ENCODE measurements at places on chromosomes 7 and 10.

- H3K27me3 ChIP-seq, result no peaks in the 10 kb centered on the region
- no peak overlapping the region for H3K27ac ChIP-seq
- H3K36me3 ChIP-seq, result no peaks in the 10 kb centered on the region
- no peaks in the 10 kb centered on the region for H3K4me1 ChIP-seq
- no peak overlapping the region for H3K4me3 ChIP-seq
These were observed 114.0 kb downstream of the PARP12 start for GRCh38 chr7:139948587-139949335.

DNA sequence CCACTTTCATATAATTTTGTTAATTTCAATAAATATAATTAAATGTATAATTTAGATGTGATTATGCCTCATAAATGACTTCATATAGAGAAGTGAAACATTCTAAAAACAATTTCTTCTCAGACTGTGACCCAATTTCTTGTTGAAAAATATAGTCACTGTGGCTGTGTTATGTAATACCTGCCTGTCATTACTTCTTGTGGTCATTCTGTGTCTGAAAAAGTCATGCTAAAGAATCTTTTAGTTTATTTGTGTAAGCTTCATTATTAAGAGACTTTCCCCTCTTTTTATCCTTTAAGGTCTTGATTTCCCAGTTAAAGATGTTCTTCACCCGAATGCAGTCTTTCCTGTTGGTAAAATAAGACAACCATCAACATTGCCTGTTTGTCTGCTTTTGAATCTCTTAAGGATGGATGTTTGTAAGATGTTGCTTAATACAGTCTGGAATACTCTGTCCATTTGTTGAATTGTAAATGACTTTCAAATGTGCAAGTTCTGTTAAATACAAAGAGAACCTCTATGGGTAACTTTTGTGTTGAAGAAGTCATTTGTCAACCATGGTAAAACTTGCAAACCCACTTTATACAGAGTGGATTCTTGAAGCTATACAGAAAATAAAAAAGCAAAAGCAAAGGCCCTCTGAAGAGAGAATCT lies 16.0 kb downstream of the KAT6B start:
- H3K27me3 ChIP-seq, result no peaks in the 10 kb centered on the region
- no peak overlapping the region for H3K27ac ChIP-seq
- no peak overlapping the region for H3K4me3 ChIP-seq
- no peaks in the 10 kb centered on the region for H3K4me1 ChIP-seq
- no peak for DNase-seq

- H3K36me3 ChIP-seq, result no peaks in the 10 kb centered on the region
- no peak overlapping the region for H3K4me3 ChIP-seq
- H3K27ac ChIP-seq, result no peak overlapping the region
These were observed 206.8 kb downstream of the KLF6 start for GRCh38 chr10:3578159-3578558.

DNA sequence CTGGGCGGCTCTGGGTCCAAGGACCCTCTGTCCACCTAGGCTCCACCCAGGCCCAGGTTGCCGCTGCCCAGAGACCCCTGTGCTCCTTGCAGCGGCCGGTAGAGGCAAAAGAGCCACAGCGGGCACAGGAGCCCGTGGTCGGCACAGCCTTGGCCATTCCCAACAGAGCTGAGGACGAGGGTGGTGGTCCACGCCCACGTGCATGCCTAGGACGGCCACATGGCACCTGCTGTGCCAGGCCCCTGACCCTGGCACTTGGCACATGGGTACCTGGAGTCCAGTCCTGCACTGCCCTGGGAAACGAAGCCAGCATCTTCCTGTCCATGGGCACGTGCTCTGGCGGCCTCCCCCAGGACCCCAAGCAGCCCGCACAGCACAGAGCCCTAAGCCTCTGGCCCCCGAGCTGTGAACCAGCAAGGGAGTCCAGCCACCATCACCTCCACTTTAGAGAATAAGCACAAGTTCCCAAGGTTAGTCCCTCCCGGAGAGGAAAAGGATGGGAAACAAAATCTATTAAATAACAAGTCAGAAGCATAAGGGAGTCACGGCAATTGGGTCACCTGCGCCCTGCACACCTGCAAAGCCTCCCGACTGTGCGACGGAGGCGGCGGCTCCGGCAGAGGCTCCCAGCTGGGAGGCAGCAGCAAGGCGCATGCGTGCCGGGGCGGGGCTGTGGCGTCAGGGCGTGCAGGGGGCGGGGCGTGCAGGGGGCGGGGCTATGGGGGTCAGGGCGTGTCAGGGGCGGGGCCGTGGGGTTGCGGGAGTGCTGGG lies 59.1 kb downstream of the STK32C start:
- no peaks in the 10 kb centered on the region for H3K4me1 ChIP-seq
- no peak overlapping the region for H3K27ac ChIP-seq
- H3K27me3 ChIP-seq, result no peaks in the 10 kb centered on the region
- peak; percentile 66 for DNase-seq
- no peaks in the 10 kb centered on the region for H3K36me3 ChIP-seq

- H3K4me1 ChIP-seq, result no peaks in the 10 kb centered on the region
- H3K27me3 ChIP-seq, result peaks cover 23% of the 10 kb centered on the region
- DNase-seq, result no peak
- H3K27ac ChIP-seq, result no peak overlapping the region
These were observed 267 bp downstream of the CALCR start for GRCh38 chr7:93574269-93574645.

Data from colonic mucosa (tissue), 4 donors.